ENCODE measurements at places on chromosomes 13 and 19.

GRCh38 chr13:42373048-42373812 lies 101.3 kb downstream of the AKAP11 start:
- DNase-seq: no peak

GRCh38 chr19:1085676-1086442 lies 9.3 kb downstream of the POLR2E start:
- no peak for DNase-seq

DNA sequence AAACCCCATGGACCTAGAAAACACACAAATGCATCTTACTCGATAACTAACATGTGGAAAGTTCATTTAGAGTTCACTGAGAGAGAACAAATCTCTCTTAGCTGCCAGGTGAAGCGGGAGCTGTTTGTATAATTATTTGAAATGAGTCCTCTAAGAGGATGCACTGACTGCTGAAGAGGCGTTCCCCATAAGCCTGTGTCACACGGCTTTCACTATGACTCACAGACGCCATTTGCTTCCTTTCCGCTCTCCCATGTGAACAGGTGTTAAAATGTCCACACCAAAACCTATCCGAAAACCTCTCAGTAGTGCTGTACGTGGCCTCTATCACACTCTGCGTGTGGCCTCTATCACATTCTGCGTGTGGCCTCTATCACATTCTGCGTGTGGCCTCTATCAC lies 101.8 kb downstream of the SOX1 start:
- DNase-seq: no peak

- DNase-seq: no peak
Measured at GRCh38 chr13:91836553-91836952, 438.1 kb downstream of the GPC5 start.

- DNase-seq: no peak
Measured at GRCh38 chr13:109789262-109789661, 2.9 kb upstream of the IRS2 start.

DNA sequence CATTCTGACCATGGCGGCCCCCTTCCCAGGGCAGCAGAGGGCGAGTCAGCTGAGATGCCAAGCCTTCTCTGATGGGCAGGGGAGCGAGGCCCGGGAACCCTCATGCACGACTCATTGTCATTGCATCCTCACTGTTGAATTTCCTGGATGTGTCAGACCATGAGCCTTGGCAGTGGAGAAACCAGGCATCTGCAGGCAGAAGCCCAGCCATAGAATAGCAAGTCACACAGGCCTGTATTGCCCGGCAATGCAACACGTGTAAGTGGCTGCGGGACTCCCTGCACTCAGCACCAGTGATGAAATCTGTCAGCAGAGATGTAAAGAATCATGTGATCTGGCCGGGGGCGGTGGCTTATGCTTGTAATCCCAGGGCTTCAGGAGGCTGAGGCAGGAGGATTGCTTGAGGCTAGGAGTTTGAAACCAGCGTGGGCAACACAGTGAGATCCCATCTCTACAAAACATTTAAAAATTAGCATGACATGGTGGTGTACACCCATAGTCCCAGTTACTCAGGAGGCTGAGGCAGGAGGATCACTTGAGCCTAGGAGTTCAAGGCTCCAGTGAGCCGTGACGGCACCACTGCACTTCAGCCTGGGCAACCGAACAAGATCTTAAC lies 199.7 kb downstream of the KATNAL1 start:
- no peak for DNase-seq

DNA sequence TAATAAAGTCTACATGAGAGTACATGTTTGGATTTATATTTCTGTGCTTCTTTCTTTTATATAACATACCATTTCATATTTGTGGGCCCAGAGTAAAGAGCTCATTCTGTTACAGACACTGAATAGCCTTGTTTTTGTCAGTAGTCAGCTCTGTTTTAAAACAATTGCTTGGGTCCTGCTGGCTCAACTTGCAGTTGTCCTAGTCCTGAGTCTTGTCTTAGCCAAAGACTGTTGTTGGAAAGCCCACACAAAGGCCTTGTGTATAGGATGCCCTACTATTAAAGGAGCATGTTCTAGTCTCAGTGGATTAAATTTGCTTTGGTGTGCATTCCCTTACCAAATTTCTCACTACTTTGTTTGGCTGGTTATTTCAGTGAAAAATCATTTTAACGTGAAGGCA lies 3.8 kb upstream of the KCNRG start:
- no peak for DNase-seq

All from activated naive CD4-positive, alpha-beta T cell treated with anti-CD3 and anti-CD28 coated beads, Interleukin-2, amount 50 U/mL, for 16 hours (primary cell).